ENCODE measurements at places on chromosomes 2 and 18.
A peak's percentile ranks its signal among the peaks of the same experiment; 100 is the strongest.

DNA sequence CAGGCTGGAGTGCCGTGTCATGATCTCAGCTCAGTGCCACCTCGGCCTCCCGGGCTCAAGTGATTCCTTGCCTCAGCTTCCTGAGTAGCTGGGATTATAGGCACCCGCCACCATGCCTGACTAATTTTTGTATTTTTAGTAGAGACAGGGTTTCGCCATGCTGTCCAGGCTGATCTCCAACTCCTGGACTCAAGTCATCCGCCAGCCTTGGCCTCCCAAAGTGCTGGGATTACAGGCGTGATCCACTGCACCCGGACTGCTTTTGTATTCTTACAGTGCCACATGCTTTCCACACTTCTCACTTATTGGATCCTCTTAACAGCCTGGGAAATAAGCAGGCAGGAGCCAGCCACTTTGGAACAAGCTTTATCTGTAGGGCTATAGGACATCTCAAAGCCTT is 25.3 kb upstream of the BCL2L11 start:
- no peak for DNase-seq

DNA sequence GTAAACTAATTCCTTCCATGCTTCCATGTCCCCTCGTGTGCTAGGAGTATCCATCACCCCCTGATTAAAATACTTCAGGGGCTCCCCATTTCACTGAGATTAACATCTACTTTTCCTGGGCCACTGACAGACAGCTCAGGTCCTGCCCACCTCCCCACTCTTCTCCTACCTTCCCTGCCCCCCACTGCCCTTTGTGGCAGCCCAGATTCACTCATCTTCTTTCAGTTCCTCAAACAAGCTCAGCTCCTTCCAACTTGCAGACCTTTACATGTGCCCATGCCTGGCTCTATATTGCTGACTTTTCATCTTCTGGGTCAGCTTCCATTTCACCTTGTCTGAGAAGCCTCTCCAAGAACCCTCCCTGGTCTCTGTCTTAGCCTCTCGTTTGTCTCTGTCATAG is 12.0 kb downstream of the RUFY4 start:
- no peak for DNase-seq

GRCh38 chr2:208062113-208062512 is 36.8 kb upstream of the PLEKHM3 start:
- no peak for DNase-seq

DNA sequence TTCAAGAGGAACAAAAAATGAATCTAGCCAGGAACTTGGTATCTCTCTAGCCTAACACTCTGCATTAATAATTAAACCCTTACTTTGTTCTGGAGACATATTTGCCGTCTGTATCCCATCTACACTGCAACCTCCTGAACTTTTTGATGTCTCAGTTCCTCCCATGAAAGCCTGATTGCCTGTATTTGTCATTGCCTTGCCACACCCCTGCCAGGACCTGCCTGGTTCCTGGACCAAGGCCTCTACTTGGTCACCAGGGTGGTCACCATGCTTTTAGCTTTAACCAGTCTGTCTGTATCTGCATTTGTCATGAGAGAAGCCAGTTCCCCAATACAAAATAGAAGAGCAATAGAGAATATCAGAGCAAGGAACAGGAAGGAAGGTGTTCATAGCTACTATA is 58.8 kb upstream of the NOL4 start:
- DNase-seq: no peak

DNA sequence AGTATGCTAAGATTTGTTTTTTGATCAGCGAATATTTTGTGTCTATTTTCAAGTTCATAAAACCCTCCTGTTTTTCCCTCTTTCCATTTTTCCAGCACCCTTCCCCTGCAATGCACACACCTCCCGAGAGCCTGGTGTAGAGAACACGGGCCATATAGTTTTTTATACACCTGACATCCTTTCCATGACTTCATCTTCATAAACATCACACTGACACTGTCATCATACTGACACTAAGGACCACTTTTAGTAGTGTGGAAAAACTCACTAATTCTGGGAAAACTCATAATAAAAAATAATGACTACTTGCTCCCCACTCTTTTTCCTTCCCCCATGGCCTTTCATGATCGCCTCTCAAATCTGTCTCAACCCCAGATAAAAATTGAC is 70.2 kb downstream of the EPHA4 start:
- DNase-seq: no peak

- DNase-seq: peak; percentile 14
These were observed 38.9 kb downstream of the ZNF516 start for GRCh38 chr18:76456018-76456750.

DNA sequence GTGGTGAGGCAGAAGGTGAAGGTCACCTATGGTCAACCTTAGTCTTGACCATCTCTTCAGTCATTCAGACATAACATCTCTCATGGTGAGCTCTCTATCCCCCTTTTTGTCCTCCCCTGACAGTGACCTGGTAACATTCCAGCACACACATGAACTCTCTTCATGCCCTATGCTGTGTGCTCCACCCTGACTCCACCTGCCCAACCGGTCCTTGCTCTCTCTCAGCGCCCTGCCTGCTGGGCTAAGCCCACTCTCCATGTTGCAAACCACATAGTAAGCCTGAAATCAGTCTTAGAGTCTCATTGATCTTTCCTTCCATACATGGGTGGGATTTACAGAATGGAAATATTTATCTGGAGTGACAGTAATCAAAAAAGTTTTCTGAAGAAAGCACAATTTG is 52.8 kb downstream of the MARCO start:
- no peak for DNase-seq

GRCh38 chr18:62721839-62722795 is 6.8 kb downstream of the PHLPP1 start:
- DNase-seq: no peak

- no peak for DNase-seq
These were observed 16.0 kb upstream of the DCTN1 start for GRCh38 chr2:74396149-74396548.

GRCh38 chr2:74887445-74887951 is 53.6 kb downstream of the HK2 start:
- no peak for DNase-seq
